Activated T-cell treated with anti-CD3 and anti-CD28 coated beads, Interleukin-2, amount 50 U/mL, for 72 hours (primary cell): ENCODE measurements at places on chromosomes 2 and 18. TPM values are rescaled to one million over a fixed set of nuclear protein-coding genes. Genes with fewer than 3 reads are reported as not detected.

Gene ITPRIPL1
- 31.4 TPM for total RNA-seq

- DNase-seq, result no peak
These were observed 29.9 kb downstream of the GPC1 start for GRCh38 chr2:240465268-240465764.

Gene UGT1A9
- total RNA-seq, result not detected

Gene FEV
- not detected for total RNA-seq

Gene PAX8
- 3.0 TPM for total RNA-seq

Gene WDR35
- total RNA-seq, result 6.4 TPM

Gene NCKAP5
- not detected for total RNA-seq

Gene RPL37A
- total RNA-seq, result 3,626 TPM

DNA sequence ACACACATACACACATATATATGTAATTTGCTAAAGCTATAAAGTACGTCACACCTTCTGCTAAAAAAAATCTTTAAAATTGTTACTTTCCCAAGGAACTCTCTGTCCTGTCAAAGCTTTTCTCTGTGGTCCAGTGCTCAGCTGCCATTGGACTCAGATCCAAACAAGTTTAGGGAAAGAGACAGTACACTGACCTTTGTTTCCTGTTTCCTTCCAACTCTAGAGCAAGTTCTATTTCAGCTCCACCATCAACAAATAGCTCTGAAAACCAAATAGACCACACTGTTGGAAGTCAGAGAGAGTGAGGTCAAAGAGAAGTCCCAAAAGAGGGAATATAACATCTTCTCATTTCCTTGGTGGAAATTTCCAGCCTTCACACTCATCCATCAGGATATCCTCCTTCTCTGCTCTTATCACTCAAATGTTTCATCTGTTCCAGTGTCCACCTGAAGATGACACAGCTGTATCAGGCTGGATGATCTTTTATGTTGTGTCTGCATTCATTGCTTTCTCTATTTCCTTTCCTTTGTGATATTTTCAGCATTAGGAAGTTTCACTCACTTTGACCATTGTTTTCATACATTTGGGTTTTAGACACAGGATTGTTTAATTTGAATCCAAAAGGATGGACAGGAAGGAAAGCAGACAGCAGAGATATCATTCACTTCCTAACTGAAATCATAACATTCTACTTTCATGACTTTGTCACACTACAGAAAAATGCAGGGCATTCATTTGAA lies 192.3 kb upstream of the NT5C1B start:
- no peak for DNase-seq

- DNase-seq, result peak; percentile 80
These were observed 246.3 kb downstream of the TNS1 start for GRCh38 chr2:217756375-217757107.

GRCh38 chr2:38515155-38516074 lies 87.3 kb downstream of the HNRNPLL start:
- DNase-seq, result no peak

DNA sequence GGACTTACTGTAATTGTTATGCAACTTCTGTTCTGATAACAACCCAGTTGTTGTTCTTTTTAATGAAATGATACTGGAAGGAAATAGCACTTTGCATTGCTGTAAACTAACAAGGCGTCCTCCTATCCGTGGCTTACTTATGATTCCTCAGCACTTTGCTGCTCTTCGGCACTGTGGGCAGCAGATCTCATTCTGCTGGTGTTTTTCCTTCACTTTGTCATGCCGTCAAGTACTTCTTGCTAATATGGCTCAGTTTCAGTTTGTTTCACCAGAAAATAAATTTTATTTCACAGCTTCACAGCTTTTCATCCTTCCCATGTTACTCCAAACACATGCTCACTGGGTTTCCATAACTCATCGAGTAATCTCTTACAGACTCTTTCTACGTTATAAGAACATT lies 289.3 kb downstream of the MEIS1 start:
- DNase-seq, result no peak

GRCh38 chr18:48600456-48601090 lies 61.7 kb downstream of the CTIF start:
- no peak for DNase-seq
